NCI-H2029 treated with DMSO at 0.1 percent for 48 hours (cell line): ENCODE measurements at places on chromosomes 3 and 15.

DNA sequence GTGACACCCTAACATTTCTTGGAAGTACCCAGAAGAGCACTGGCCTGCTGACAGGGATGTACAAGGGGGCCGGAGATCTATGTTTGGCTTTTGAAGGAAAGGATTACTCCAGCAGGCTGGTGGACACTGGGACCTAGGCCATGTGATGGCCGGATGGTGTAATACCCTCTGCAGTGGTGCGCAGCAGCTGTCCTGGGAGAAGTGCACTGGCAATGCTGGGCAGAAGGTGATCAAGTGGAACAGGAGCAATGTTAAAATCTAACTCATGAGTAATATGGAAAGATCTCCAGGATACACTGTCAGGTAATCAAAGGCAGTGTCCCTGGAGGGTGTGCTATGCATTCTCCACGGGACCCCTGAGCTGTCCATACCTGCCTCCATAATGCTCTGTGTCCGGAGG lies 71.2 kb upstream of the POMGNT2 start:
- DNase-seq: no peak

DNA sequence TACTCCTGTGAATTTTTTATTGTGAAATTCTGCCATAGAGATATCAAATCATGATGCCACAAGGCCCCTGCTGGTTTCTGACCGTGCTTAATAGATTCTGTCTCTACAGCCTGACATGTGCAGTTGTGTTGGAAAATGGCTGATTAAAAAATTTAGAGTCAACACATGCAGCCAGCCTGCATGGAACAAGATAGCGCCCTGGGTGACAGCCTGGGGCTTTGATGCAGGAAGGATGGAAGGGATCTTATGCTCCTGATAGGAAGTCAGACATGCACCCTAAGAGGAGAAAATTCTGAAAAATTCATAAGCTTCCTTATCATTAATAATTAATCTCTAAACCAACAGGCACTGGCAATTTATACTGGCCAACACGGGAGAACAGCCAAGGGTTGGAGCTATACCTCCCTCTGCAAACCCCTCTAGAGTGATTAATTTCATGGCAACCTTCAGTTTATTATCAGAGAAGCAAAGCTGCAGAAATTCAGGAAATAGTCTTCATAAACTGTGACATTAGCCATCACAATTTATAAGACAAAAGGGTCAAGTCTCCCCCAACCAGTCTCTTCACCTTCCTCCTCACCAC lies 198.4 kb downstream of the CADPS start:
- DNase-seq: no peak

GRCh38 chr3:42036483-42036823 lies 54.7 kb upstream of the TRAK1 start:
- DNase-seq: peak; percentile 46

- no peak for DNase-seq
These were observed 17.2 kb upstream of the ADIPOQ start for GRCh38 chr3:186825294-186825821.

- peak; percentile 33 for DNase-seq
These were observed 3.3 kb upstream of the NR2F2 start for GRCh38 chr15:96327155-96327741.

- DNase-seq: no peak
These were observed 12.2 kb upstream of the CACNA1D start for GRCh38 chr3:53482227-53482626.

DNA sequence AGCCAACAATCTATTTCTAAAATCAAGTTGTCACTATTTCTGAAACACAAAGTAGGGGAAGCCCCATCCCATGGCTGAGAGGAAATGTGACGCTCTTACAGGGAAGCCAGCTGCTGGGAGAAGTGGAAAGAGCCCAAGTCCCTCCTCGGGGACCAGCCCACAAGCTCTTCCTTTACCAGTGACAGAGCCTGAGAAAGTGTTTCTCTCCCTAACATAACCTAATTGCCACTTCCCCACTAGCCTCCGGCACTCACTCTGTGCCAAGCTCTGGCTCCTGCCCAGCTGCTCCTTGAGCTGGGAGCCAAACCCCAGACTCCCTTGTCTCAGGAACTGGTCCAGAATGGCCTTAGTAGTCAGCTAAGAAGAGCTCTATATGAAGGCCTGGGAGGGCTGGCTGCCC lies 42.9 kb downstream of the TNFAIP8L3 start:
- peak; percentile 77 for DNase-seq
